ENCODE measurements at places on chromosomes 6 and 20.

DNA sequence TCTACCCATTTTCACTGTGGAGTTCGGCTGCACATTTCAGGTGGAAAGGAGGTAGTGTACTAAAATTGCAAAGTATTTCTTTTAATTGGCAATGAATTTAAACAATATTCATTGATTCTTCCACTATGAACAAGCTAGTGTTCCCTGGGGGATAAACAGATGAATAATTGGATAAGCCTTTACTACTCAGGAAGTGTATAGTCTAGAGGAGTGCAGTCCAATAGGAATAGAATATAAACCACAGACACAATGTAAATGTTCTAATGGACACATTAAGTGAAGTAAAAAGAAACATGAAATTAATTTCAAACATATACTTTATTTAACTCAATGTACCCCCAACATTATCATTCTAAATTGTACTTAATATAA is 28.7 kb downstream of the SGK1 start:
- DNase-seq: no peak

- peak; percentile 41 for DNase-seq
These were observed 128.0 kb downstream of the PHACTR1 start for GRCh38 chr6:12844284-12845223.

GRCh38 chr20:38196592-38196991 is 31.5 kb upstream of the TGM2 start:
- DNase-seq: peak; percentile 98

- peak; percentile 31 for DNase-seq
These were observed 140.1 kb upstream of the LRFN2 start for GRCh38 chr6:40727271-40727670.

GRCh38 chr20:49230561-49231133 is 11.4 kb downstream of the DDX27 start:
- DNase-seq: peak; percentile 74

GRCh38 chr6:49300443-49300842 is 162.6 kb downstream of the MMUT start:
- no peak for DNase-seq

- DNase-seq: peak; percentile 10
These were observed 85.8 kb downstream of the LYRM4 start for GRCh38 chr6:5174756-5175549.

- DNase-seq: no peak
These were observed 62.5 kb upstream of the LOC128125822 start for GRCh38 chr6:63509652-63510352.

GRCh38 chr6:72524011-72524645 is 97.7 kb upstream of the KCNQ5 start:
- no peak for DNase-seq

DNA sequence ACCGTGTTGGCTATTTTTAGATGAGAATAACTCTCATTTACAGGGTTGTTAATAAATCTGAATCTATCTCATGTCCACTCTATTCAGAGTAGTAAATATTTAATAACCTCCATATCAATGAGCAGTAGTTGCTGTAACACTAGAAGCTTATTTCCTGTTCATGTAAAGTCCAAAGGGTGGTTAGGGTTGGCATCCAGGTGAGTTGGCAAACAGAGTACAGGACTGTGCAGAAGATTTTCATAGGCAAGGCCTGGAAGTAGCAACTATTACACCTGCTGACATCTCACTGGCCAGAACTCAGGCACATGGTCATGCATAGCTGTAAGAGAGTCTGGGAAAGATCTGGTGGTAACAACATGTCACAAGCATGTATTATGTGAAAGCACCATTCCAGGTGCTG is 147.5 kb downstream of the PHF3 start:
- DNase-seq: no peak

GRCh38 chr6:152161501-152161900 is 354.0 kb downstream of the ESR1 start:
- no peak for DNase-seq

DNA sequence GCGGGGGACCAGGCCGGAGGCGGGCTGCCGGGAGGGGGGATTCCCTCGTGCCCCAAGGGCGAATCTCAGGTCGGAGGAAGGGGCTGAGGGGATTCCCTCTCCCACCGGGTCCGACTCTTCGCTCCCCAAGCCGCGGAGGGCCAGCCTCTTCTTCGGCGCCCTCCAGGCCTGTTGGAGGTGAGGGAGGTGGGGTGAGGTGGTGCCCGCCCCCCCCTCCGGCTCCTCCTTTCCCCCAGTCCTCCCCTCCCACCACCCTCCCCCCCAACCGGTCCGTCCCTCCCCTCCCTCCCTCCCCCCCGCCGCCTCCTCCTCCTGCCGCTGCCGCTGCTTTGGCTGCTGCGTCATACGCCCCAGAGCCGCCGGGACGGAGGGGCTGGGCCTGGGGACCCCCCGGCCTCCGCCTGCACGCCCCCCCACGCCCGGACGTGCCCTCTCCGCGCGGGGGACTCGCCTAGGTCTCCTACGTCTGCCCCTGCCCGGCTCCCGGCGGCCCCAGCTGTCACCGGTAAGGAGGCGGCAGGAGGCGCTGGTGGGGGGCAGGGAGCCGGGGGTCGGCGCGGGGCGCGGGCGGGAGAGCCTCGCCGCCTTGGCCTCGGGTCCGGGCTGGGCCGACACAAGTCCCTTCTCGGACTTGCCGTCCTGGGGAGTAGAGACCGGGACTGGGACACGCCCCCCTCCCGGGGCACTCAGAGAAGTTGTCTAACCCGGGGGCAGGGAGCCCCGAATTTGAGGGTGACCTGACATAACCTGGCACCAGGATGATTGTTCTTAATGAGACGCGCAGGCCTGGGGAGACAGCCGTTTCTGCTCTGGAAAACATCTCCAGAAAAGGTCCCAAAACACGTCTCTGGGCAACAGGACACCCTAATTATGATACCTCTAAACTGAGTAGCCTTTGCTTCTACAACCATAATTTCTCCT is at the start of gene PHF1:
Gene PHF1, plus strand, starts transcription at position 304 of the 921 bp plus-strand sequence. CDS start 1,250 bp downstream, outside the sequence.
- no peak for DNase-seq

DNA sequence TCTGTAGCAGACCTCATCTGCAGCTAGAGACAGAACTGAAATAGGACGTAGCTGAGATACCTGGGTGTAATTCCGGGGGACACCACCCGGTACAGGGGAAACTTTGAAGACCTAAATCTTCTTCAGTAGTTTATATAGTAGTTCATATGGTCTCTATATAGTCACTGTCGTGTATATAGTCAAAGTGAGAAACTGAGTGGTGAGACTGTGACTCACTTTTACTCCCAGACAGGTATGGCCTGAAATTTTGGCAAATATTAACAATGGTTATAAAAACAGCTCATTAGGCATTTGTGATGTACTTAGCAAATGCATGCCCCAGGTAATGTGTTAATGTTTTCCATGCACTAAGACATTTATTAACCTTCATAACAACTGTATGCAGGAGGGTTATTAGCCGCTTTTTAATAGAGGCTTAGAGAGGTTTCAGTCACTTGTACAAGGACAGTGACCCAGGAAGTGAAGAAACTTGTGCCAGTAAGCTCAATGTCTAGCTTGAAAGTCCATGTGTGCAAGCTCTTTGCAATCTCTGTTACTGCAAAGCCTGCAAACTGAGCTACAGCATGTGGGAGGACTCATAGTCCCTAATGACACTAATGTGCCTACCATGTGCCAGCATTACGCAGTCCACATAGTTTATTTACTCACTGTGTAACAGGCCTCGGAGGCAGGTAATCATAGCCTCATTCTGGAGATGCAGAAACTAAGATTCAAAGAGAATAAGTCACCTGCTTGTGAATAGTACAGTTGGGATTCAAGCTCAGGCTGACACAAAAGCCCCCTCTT is 165.4 kb upstream of the CHD6 start:
- DNase-seq: no peak

DNA sequence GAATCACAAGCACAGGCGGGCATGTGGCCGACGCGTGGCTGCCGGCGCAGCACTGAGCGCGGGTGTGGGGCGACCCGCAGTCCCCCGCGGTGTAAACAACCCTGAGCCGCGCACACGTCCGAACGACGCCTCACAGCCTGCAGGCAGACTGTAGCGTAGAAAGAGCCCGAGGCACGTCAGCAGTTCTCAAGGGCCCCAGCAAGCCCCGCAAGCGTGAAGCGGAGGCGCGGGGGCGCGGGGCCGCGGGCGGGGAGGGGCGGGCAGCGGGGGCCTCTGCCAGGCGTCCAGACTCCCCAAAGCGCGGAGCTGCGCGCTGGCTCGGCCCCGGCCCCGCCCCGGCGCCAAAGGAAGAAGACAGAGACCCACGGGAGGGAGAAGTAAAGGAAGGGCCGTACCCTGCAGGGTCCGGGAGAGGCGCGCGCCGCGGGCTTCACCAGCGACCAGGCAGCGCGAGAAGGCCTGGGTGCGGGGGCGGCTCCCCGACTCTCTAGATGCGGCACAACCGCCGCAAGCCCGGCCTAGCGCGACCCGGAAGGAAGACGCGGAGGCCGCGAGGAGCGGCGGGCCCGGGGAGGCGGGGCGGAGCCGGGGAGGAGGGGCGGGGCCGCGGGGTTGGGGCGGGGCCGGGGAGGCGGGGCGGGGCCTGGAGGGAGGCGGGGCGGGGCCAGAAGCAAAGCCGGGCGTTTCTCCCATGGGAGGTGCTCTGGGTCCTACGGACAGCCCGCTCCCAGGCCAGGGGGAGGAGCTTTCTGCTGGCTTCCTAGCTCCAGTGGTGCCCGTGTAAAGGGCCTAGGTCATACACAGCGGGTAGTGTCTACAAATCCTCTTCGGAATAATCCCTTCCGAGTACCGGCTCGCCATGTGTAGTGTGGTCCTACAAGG is at the start of gene FBXL4:
Gene FBXL4, minus strand, starts transcription at position 536 of the 882 bp plus-strand sequence. CDS start 20,958 bp downstream, outside the sequence.
- DNase-seq: peak; percentile 93
